ENCODE measurements at places on chromosomes 5 and 9. TPM values are rescaled to one million over a fixed set of nuclear protein-coding genes. Genes with fewer than 3 reads are reported as not detected.

The SUSD1 gene
- 29.9 TPM for total RNA-seq

The IL33 gene
- 0.13 TPM for total RNA-seq

The ROR2 gene
- 7.7 TPM for total RNA-seq

The RUSC2 gene
- total RNA-seq, result 27.2 TPM

The EMB gene
- 2.2 TPM for total RNA-seq

The CTXN3 gene
- total RNA-seq, result not detected

The NR6A1 gene
- total RNA-seq, result 0.26 TPM

The FCN2 gene
- not detected for total RNA-seq

The TLR4 gene
- 7.4 TPM for total RNA-seq

The ERP44 gene
- total RNA-seq, result 25.0 TPM

The NTNG2 gene
- total RNA-seq, result 40.5 TPM

The DAB2IP gene
- 18.7 TPM for total RNA-seq

The CDH6 gene
- total RNA-seq, result 0.97 TPM

The PCDHA9 gene
- total RNA-seq, result 0.26 TPM

The FBXO38 gene
- 90.0 TPM for total RNA-seq

The NAIF1 gene
- 6.3 TPM for total RNA-seq

The RASGRF2 gene
- total RNA-seq, result 0.13 TPM

The GAS1 gene
- 61.7 TPM for total RNA-seq

The CCNO gene
- 2.0 TPM for total RNA-seq

The PCDHGA3 gene
- 6.2 TPM for total RNA-seq

The EFNA5 gene
- 20.1 TPM for total RNA-seq

The LCN9 gene
- total RNA-seq, result not detected

The ADAMTSL1 gene
- 206 TPM for total RNA-seq

The SPATA31D3 gene
- not detected for total RNA-seq
